ENCODE measurements at places on chromosomes 11 and 22.

GRCh38 chr22:50074056-50074455 is 11.2 kb downstream of the MLC1 start:
- DNase-seq, result no peak

GRCh38 chr11:9616858-9617257 is 43.4 kb downstream of the WEE1 start:
- no peak for DNase-seq

- no peak for DNase-seq
These were observed 1.5 kb downstream of the TCF20 start for GRCh38 chr22:42268852-42269410.

DNA sequence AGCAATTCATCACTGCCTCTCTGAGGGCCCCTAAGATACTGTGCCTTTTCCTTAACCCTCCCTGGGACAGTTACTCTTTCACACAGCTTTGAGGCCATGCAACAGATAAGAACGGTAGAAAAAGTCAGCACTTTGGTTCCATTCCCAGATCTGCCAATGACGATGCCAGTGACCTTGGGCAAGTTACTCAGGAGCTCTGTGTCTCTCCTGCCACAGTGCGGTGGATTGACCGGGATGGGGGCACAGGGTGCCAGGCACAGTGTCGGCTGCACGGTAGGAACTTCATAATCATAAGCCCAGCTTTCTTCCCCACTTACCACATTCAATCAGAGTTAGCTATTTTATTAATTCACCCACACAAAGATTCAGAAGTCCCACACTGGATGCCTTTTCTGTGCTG is 1041.8 kb downstream of the TBC1D22A start:
- no peak for DNase-seq

All from stimulated activated CD8-positive, alpha-beta memory T cell treated with anti-CD3 and anti-CD28 coated beads, Interleukin-15, amount 100 ng/mL, for 1 hour (primary cell).